LHCN-M2 (cell line): ENCODE measurements at places on chromosomes 3 and 15.
A peak's percentile ranks its signal among the peaks of the same experiment; 100 is the strongest.

DNA sequence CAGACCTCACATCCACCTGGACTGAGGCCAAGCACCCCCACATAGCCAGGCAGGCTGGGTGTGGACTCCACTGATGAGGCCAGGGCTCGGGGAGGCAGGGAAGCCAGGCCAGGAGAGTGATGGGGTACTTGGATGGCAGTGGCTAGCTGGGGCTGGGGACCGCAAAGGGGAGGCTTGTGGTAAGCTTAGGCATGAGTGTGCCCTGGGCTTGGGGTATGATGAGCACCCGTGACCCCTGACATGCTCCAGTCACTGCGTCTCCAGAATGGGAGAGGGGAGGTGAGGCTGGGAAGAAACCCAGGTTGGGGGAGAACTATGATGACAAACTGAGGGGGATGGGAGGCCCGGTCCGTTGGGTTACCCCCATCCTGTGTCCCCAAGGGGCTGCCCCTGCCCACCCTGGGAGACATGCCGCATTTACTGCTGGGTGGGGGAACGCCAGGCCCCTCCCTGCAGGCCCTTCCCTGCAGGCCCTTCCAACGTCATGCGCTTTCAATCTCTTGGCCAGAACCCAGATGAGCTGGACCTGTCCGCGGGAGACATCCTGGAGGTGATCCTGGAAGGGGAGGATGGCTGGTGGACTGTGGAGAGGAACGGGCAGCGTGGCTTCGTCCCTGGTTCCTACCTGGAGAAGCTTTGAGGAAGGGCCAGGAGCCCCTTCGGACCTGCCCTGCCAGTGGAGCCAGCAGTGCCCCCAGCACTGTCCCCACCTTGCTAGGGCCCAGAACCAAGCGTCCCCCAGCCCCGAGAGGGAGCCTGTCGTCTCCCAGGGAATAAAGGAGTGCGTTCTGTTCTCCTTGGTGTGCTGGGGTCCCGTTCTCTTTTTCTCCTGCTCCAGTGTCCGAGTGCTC is 34.1 kb downstream of the TSPAN3 start:
- DNase-seq = no peak

- DNase-seq = no peak
Measured at GRCh38 chr3:34016925-34017587, 218.6 kb downstream of the PDCD6IP start.

- DNase-seq = no peak
Measured at GRCh38 chr3:9732080-9732739, 675 bp downstream of the BRPF1 start.

- DNase-seq = no peak
Measured at GRCh38 chr3:58536501-58537411, at the start of gene ACOX2. TSS of gene ACOX2 (minus strand) at chr3:58537190. CDS start at chr3:58535106, 2,084 bp downstream.

DNA sequence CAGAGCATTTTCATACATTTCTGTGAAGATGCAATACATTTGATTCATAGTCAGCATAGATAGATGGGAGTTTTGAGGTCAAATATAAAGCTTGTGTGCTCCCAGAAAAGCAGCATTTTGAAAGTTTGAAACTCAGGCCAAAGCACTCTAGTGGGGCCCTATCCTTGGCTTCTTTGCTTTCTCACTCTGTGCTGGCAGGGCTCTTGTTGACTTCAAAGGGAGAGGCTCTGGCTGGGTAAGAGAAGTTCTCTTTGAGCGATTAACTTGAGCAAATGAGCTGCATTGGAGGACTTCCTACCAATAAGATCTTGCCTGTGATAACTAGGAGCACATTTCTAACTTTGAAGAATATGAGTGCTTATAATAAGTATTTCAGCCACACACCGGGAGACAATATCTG is 214.0 kb upstream of the RARB start:
- DNase-seq = no peak

- no peak for DNase-seq
Measured at GRCh38 chr3:119870512-119870911, 88.6 kb downstream of the NR1I2 start.

DNA sequence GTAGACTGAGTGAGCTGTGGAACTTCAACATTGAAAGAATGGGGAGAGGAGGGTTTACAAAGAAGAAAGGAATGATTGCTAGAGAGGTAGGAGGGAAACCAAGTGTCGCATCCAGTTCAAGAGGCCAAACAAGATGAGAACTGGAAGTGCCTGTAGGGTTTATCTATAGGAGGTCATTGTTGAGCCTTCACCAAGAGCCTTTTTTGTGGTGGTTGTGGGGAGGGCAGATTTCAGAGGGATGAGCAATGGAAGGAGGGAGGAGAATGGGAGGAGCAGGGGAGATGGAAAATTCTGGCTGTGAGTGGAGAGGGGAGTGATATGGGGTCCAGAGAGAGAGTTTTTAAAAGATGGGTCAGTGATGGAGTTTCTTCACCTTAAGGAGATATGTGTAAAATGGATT is 8.5 kb downstream of the PDIA5 start:
- DNase-seq = peak; percentile 22

DNA sequence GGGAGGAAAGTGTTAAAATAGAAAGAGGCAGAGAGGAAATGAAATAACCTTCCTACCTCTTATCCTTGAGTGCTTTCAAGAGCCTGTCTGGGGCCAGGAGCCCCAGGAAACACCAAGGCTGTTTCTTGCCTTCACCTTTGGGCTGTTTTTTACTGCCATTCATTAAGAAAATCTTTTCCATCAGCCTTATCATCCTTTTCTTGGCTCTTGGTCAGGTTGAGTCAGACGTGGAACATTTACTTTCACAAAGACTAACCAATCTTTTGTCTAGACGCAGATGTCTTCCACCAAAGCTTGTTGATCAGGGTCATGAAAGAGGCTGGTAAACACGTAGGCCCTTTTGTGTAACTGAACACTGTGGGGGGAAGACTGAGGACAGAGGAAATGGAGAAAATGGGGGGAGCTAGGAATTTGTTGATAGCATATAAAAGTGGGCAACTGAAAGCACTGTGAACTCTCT is 151.0 kb upstream of the THBS1 start:
- peak; percentile 71 for DNase-seq

- DNase-seq = no peak
Measured at GRCh38 chr3:8732413-8732812, 1.2 kb upstream of the CAV3 start.

- no peak for DNase-seq
Measured at GRCh38 chr3:86790884-86791549, 199.9 kb downstream of the VGLL3 start.

- peak; percentile 21 for DNase-seq
Measured at GRCh38 chr15:33865416-33865815, 102.9 kb upstream of the CHRM5 start.

GRCh38 chr3:141452045-141452444 is 34.8 kb upstream of the RASA2 start:
- peak; percentile 67 for DNase-seq

DNA sequence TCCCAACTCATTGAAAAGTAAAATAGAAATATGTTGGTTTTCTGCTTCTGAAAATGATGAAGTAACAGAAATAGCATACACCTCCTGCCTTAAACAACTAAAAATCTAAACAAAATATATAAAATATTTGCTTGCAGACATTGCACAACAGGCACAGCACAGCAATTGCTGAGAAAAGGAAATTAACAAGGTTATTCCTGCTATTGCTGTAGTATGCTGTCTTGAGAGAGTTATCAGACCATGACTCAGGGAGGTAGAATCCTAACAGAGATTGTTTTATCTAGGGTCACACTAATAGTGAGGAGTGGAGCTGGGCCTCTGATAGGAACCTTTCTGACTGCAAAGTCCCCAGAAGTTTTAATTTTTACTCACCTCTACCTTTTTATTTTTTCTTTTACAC is 72.6 kb downstream of the ZBTB20 start:
- peak; percentile 14 for DNase-seq

DNA sequence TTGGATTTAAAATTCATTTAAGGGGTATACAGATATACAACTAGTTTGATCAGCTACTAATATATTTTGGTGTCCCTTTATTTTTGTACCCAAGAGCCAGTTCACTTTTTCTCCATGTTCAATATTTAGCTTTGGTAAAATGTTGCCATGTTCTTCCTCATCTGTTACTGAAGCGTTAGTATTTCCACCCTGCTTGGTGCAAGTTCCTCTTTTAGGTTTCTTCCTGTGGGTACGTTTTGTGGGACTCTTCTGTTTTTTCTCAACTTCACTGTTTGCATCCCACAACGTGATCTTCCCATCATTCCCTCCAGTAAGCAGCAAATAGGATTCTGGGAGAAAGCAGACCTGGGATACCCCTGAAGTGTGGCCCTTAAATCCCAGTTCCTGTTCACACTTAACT is 14.1 kb downstream of the WDR53 start:
- DNase-seq = no peak

- DNase-seq = no peak
Measured at GRCh38 chr3:28212681-28213080, 28.7 kb upstream of the CMC1 start.

DNA sequence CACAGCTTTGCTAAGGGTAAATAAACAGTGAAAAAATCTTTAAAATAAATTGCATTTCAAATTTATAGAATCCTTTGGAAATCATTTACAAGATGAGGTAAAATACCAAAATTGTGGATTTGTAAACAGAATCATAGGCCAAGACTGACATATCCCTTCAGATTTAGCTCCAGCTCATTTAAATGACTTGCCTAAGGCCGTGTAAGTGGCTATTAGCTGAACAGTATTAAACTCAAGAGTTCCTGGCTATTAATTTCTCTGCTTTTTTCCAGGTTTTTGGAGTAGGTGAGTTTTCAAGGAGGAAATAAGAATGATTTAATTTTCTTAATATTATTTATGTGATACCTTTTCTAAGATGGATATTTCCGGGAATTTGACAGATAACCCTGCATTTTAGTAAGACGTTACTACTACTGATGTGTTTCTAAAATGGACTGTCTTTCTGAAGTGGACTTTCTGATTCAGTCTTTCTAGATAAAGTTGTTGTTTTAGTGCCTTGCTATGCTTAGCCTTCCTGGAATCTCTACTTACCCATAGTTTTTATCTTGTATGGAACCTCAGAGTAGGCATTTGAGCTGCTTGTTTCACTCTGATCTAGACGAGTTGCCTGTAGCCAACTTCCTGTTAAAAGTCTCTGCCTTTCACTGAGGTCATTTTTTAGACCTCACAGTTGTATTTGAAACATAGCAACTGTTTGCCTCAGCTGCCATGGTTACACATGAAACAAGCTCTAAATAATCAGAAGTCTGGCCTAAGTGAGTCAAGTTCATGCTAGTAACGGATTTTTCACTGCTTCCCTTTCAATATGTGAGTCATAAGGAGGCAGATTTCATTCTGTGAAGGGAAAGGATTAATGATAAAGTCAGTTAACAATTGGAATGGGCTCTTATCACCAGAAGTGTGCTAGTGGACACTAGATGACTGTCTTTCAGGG is 127.0 kb downstream of the KLHL25 start:
- peak; percentile 99 for DNase-seq

GRCh38 chr3:113275583-113275928 is 64.2 kb downstream of the BOC start:
- no peak for DNase-seq
